Nucleus accumbens (tissue), 56 donors: ENCODE measurements at places on chromosomes 16 and 17.

GRCh38 chr16:86322806-86323205 is 187.5 kb upstream of the FOXF1 start:
- DNase-seq = no peak

DNA sequence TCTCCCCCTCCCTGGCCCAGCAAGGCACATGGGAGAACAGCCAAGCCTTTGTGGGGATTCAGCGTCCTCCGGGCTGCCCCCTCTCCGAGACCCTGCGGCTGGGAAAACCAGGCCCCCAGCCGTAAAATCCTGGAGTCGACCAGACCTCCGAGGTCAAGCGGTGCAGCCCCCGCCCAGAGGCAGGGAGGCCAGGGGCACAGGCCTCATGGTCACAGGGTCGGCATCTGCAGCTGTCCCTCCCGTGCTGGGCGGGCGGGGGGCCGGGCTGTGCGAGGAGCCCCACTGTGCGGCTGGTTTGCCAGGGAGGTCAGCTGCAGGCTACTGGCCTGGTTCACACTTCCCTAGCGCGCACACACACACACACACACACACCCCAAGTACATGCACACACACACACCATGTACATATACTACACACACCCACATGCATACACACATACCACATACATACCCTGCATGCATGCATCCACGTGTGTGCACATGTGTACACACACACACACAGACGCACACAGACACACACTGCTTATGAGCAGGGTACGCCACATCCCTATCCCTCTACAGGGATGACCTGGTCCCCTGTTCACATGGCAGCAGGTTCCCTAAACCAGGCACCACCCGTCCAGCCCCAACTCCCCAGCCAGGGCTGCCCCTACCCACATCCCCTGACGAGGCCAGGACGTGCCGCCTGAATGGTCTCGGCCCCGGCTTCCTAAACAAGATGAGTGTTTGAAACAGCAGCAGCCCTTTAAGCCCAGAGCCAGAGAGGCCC is 108.9 kb upstream of the CIBAR2 start:
- DNase-seq = no peak

GRCh38 chr16:86762095-86762494 is 183.7 kb downstream of the FOXL1 start:
- DNase-seq = no peak

GRCh38 chr16:54180421-54181359 is 105.9 kb downstream of the IRX3 start:
- DNase-seq = no peak

DNA sequence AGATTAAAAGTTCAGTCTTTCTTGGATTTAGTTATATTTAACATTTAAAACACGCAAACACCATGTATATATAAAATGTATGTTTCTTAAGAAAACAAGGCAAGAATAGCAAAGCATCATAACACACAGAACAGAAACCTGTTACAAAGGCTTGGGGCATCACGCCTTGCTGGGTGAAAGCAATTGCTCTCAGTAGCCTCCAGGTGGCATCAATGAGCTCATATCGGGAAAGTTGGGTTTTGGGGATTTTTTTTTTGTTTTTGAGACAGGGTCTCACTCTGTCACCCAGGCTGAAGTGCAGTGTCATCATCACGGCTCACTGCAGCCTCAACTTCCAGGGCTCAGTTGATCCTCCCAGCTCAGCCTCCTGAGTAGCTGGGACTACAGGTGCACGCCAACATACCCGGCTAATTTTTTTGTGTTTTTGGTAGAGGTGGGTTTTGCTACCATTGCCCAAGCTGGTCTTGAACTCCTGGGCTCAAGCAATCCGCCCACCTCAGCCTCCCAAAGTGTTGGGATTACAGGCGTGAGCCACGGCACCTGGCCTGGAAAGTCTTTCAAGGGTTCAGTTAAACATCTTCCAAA is 56.9 kb downstream of the CYB5D2 start:
- DNase-seq = no peak

GRCh38 chr16:53198933-53199332 is 144.1 kb downstream of the CHD9 start:
- no peak for DNase-seq

DNA sequence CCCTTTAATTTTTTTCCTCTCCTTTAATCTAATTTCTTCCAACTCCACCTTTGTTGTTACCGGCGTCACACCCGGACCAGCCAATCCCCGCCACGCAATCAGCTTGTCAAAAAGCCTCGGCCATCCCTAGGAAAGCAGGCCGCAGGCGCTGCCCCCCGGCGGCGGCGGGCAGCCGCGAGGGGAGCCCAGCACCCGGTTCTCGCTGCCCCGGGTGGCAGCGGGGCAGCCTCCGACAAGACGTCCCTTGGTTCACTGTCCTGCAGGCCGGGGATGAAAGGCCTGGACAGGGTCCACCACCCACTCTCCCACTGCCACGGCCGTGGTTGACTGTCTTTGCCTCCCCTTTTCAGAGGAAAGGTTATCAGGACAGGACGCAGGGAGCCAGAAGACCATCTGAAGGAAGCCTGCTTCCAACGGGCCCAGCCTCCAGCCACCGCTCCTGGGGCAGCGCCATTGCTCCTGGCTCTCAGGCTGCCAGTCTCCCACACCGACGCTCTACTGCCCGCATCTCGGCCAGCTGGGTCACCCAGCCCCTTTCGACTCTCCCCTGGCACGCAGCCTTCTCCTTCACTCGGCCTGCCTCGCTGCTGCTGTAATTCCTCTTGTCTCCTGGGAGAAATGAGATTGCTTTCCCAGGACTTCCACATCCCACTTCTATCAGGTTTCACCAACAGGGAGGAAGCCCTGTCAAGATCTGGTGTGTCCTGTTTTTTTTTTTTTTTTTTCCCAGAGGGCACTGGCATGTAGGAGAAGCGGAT is 2.8 kb upstream of the UBTF start:
- DNase-seq = peak; percentile 71

GRCh38 chr17:30326809-30327208 is 7.0 kb downstream of the TMIGD1 start:
- DNase-seq = no peak

DNA sequence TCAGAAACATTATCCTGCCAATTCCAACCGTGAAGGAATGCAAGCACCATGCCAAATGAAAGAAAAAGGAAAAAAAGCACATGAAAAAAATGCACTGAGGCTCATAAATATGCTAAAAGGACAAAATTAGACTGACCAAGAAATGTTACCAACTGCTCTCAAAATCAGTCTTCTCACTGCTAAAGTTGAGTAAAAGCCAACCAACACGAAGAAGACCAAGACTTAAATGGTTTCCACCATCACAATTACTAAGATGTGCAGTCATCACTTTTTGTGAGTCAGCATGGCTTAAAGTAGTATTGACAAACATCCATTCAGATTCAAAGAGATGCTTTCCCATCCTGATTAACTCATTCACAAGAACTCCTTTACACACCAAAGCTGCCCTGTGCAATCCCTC is 16.4 kb downstream of the CDYL2 start:
- DNase-seq = no peak

GRCh38 chr17:29607557-29608195 is 14.7 kb downstream of the ANKRD13B start:
- DNase-seq = no peak

DNA sequence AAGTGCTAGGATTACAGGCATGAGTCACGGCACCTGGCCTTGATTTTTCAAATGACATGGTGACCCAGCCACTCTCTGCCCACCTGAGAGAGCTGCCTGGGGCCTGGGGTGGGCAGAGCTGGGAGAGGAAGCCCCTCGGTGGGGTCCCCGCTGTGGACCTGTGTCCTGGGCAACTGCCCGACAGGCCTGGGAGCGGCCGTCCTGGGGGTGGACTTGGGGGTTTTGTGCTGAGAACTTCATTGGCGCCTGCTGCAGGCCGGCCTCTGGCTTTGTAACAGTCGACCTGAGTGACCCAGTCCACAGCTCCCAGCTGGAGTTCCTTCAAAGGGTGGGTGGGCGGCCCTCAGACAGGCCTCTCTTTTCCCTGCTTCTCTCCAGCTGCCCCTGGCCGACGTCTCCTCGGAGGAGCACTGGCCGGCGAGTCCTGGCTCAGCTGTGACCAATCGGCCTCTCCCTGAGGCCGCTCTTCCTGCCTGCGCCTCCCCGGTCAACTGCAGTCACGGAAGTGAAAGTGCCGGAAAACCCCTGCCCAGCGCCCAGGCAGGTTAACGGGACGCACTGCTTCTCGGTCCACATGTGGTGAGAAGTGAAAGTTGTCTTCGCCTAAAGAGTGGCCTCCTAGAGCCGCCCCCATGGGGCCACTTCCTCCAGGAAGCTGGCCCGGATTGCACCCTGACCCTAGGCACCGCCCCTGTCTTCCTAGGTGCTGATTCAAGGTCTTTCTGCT is 5.5 kb downstream of the CBFA2T3 start:
- no peak for DNase-seq

- no peak for DNase-seq
Measured at GRCh38 chr17:74288785-74289184, 14.8 kb downstream of the DNAI2 start.

DNA sequence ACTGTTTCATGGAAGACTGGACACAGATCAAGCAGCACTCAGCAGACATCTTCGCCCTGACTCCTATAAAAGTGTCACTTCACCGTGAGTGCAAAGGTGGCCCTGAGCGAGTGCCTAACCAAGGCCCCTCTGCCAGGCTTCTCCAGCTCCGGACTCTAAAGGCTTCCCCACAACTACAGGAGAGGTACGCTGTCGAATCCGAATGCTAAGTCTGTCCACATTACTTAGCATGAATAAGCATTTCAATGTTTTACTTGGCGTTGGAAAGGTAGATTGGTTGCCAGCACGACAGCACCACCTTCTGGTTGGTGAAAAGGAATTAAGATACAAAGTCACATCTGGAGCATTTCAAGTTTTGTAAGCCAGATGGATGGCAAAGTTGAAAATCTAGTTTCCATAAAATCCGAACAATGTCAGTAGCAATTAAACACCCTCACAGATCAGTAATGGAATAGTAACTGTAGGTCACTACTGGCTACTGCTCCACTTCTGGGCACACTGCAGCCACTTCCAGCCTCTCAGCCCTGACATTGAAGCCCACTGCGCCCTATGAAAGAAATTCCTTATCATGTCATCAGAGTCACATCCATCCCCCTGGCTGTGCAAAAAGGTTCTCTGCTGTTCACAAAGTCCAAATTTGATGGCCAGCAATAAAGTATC is 100.9 kb downstream of the PARN start:
- peak; percentile 70 for DNase-seq

DNA sequence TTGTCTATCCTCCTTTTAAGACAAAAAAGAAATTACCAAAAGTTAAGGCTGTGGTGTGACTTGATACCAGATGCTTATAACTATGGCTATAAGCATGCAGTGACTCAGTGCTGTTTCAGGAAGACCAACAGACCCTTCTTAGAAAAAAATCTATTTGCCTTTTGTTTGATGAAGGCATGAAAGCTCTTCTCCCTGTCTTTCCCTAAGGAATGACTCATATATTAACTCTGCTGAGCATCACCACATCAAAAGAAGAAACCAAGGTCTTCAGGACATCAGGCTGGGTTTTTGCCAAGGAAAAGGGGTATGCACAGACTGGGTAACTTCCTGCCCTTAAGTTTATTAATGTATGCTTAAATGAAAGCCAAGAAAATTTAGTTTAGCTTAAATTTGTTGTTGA is 47.1 kb downstream of the VMP1 start:
- DNase-seq = no peak

DNA sequence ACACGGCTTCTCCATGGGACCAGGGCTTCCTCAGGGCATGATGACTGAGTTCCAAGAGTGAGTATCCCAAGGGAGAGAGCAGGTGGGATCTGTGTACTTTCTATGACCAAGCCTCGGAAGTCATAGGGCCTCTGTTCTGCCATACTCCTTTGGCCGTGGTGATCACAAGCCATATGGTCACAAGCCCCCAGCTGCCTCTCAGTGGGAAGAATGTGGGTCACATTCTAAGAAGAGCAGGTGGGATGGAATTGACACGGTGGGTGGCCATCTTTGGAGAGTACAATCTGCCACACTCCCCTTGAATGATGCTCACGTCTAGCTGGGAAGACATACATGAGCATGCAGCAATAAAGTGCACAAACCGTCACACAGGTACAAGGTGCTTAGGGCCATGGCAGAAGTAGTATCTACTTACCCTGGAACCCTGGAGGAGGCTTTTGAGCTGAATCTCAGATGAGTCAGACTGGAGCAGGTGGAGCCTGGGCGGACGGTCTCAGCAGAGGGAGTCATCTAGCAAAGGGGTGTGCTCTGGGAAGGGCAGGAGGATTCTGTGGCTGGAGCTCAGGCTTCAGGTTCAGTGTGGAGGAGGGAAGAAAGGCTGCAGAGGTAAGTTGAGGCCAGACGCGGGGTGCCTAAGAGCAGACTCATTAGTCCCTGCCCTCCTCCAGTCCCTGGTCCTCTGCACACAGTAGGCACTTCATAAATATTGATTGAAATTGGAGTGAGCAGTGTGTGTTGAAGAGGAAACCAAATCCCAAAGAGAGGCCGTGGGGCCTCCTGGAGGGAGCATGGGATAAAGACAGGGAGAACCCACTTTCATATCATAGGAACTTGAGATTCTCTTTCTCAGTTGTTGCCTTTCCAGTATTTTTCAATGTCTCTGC is 26.6 kb downstream of the GOSR2 start:
- DNase-seq = no peak

DNA sequence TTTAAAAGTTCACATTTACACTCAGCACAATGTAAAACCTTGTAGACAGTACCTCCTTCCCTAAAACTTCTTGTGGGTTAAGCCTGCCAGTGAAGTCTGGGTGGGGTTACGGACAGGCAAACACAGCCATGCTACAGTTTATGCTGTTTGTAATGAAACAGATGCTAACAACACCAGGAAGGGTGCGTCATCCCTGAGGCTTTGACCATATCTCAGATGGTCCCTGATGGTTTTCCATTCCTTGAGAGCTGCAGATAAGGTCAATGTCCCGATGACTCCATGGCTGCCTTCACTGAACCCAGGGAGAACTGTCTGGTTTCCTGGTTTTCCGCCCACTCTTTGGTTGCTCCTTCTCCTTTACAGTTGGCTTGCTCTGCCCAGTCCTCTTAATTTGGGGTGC is 29.1 kb downstream of the GAS7 start:
- DNase-seq = no peak

GRCh38 chr17:51372345-51373004 is 112.1 kb downstream of the UTP18 start:
- no peak for DNase-seq

- DNase-seq = no peak
Measured at GRCh38 chr17:4422864-4423263, 10.9 kb upstream of the SPNS3 start.

DNA sequence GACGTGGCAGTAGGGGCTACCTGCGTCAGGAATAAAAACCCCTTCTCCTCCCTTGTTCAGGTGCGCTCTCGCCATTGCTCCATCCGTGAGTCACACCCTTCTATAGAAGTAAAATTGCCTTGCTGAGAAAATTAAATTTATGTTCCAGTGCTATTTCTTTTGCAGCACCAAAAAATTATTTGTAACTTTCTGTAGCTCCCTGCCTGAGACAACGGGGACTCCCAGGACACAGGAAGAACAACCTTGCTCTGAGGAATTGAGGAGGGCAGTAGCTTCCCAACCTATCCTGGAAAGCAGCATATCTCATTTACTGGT is 85.4 kb downstream of the EMP2 start:
- no peak for DNase-seq
